LoVo (cell line): ENCODE measurements at places on chromosomes 1 and 21.
A peak's percentile ranks its signal among the peaks of the same experiment; 100 is the strongest.

DNA sequence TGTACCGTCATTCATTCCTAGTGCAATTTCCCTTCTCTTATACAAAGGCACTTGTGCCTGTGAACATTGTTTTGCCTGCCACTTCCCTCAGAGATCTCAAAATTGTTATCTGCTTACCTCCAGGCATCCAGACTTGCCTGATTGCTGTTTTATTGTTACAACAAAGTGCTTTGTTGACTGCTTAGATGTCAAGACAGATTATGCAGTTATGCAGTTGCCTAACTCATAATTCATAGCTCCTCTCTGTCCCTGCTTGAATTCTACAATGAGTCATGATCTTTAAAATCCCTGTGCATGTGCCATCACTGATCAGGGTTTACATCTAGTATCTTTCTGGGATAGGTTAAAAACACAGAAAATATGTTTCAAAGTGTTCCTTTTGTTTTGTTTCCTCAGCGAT is 24.5 kb downstream of the CXADR start:
- no peak for DNase-seq

DNA sequence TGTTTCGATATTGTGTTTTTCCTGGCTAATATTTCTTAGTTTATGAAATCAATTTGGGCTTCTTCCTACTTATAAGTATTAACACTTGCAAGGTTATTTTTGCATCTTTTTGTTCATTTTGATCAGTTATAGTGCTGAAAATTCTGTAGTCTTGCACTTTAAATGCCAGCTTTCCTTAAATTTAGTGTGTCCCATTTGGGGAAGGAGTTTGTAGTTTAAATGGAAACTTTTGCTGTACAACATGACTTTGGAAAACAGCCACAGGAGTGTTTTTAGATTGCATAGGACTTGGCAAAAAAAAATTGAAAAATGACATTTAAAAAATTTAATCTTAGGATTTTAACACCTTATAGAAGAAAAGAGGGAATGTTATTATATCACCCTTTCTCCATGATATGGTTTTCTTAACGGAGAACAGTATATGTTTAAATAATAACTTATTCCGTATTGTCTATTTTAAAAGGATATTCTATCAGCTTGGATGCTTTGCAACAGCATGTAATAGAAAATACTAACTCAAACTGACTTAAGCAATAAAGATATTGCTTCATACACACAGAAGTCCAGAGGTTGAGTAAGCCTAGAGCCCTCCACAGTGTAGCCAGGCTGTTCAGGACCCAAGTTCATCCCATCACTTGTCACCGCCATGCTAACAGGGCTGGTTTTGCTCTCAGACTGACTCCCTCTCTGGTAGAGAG is 53.8 kb downstream of the LYPLAL1 start:
- no peak for DNase-seq

DNA sequence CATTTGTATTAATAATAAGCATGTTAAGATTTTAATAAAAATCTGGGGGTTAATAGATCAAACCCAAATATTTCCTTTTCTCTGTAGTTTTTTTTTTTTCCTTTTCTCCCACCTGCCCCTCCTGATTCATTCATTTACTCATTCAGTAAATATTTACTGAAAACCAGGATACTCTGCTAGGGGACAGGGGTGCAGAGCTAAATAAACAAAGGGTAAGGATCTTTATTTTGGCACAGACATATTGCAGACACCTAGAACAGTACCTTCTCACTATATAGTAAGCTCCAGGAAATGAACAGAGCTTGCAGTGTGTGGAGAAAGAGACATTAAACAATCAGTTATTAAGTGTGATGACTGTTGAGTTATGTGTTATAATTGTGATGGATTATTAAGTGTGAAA is 60.9 kb downstream of the AK5 start:
- DNase-seq = no peak

DNA sequence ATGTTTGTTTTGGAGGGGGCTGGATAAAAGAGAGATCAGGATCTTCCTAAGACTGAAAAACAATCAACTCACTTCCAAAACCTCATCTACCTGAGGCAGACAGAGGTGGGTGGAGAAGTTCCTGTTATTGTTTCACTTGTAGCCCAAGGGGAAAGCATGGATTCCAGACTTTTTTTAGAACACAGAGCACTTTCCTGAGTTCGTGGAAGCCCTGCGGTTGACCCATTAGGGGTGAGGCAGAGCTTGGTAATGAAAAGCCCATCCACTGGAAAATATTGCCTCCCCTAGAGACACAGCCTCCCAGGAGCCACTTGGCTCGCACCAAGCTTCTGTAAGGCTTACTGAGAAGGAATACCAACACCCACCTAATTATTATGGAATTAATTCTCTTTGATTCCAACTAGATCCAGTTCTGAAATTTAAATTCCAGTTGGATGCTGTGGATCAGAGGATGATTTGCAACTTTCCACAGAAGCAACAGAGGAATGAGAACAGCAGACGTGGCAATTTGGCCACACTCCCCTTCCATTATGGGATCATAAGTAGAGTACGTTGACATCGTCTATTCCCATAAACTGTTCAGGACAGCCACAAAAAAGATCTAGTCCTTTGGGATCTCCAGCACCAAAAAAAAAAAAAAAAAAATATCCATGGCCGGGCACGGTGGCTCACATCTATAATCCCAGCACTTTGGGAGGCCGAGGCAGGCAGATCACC is 4.1 kb upstream of the PEF1 start:
- no peak for DNase-seq

GRCh38 chr1:247077876-247078257 is 744 bp downstream of the ZNF670 start:
- DNase-seq = peak; percentile 7

DNA sequence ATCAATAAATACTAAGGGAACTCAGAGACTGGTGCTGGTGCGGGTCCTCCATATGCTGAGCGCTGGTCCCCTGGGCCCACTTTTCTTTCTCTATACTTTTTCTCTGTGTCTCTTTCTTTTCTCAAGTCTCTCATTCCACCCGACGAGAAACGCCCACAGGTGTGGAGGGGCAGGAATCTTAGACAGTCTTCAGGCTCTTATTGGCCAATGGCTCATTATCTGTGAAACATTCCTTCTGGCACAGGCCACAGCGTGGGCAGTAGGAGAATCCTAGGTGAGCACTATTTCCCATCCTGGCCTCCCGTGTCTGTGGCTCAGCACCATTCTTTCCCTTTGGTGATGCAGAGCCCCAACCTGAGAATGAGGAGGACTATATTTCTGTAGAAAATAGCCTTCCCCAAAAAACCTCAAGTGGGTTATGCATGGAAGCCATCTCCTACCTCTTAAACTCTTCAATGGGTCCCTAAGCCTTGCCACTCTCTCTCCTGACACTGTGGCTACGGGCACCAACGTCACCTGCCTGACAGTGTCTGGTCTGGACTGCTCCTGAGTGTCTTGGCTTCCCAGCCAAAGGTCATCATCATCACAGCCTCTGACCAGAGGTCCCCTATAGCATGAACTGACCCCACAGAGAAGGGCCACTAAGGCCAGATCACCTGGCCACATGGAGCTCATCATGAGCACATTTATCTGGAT is 6.2 kb upstream of the SLAMF1 start:
- DNase-seq = no peak

DNA sequence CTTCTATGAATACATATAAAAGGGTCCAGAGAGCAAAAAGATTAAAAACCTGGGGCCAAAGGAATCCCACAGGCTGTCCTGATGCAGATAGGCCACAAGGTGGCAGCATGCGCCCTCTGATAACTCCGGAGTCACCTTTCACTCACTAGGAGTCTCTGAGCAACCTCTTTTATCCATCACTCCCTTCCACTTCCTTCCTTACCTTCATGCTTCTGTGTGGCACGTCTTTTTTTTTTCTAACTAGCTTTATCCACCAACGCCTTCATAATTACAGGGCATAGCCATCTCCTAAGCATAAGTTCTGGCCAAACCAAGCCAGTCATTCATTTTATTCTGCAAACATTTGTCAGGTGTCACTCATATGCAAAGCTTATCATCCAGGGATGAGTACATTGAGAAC is 3.9 kb upstream of the PGLYRP4 start:
- peak; percentile 70 for DNase-seq

- DNase-seq = no peak
Measured at GRCh38 chr1:61088163-61088974, 6.0 kb downstream of the NFIA start.
